Stimulated activated CD4-positive, alpha-beta T cell treated with anti-CD3 and anti-CD28 coated beads, Interleukin-15, amount 100 ng/mL, for 1 hour (primary cell): ENCODE measurements at places on chromosomes 12 and 14.

DNA sequence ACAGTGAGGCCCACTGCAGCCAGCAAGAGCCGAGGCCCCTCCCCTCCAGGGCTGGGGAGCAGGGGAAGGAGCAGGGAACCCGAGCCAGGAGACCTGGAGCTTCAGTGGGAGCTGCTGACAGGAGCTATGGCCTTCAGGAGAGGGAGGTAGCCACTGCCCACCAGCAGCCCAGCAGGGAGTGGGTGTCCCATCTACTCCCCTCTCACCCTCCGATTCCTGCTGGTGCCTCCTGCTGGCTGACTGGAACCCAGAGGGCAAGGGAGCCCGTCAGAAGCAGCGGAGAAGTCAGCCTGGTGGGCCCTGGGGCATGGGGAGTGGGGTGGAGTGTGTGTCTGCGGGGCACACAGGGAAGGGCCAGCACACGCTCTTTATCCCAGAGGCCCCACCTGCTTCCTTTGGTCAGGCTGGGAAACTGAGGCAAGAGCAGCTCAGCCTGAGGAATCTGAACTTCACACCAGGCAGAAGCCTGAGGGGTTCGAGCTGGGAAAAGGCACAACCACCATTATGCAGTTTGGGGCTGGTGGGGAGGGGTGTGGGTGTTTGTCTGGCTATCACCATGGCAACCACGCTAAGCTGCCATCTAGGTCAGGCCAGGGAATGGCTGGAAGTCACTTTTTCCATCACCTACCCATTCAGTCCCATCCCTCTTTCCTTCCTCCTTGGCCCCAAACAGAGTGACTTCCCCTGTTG lies 36.8 kb upstream of the PLEKHG6 start:
- DNase-seq, result no peak

- DNase-seq, result no peak
Observed at GRCh38 chr14:88746052-88746451, 46.7 kb downstream of the EML5 start.

DNA sequence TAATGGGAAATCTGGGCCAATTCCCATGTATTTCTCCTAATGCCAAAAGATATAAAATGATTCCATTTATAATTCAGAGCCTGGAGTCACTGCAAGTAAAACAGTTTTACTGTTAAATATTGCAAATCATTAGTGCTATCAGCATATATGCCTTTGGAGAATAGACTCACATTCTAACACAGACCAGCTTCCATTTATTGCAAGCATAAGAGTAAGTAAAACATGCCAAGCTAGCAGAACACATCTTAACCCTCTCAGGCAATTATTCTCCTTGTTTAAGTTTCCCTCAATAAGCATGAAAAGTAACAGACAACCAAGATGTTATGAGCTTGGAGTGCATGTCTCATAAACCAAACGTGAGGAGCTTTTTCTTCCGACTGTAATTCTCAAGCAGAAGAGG lies 173.9 kb upstream of the GRIP1 start:
- no peak for DNase-seq

DNA sequence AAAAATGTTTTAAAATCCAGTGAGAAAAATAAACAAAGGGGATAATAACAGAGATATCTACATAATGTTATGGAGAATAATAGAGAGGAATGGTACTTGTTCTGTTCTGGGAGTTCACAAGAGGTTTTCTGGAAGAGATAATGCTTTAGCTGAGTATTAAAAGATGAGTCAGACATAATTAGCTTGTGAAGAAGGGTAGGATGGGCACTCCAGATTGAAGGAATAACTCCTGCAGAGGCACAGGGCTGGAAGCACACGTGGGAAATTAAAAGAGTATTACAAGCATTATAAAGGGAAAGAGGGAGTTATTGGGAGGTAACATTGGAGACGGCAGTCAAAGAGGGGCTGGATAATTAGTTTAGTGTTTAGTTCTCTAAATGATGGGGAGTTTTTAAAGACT lies 124.9 kb upstream of the BTG1 start:
- DNase-seq, result no peak

DNA sequence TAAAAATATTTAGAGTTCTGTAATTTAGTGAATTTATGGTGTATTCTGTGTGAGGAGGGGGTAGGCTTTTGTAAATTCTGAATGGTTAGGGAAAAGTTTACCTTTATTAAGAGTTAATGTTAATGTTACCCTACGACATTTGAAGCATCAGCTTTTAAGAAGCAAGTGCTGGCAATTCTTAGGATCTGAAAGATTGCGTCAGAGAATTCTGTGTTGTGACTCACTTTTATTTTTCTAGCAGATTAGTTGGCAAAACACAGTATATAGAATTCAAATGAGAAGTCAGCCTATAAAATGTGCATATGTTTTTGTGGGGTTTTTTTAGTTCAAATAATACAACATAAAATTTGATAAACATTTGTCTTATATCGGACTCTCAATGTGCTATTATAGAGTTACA lies 97.6 kb downstream of the RAD52 start:
- no peak for DNase-seq

DNA sequence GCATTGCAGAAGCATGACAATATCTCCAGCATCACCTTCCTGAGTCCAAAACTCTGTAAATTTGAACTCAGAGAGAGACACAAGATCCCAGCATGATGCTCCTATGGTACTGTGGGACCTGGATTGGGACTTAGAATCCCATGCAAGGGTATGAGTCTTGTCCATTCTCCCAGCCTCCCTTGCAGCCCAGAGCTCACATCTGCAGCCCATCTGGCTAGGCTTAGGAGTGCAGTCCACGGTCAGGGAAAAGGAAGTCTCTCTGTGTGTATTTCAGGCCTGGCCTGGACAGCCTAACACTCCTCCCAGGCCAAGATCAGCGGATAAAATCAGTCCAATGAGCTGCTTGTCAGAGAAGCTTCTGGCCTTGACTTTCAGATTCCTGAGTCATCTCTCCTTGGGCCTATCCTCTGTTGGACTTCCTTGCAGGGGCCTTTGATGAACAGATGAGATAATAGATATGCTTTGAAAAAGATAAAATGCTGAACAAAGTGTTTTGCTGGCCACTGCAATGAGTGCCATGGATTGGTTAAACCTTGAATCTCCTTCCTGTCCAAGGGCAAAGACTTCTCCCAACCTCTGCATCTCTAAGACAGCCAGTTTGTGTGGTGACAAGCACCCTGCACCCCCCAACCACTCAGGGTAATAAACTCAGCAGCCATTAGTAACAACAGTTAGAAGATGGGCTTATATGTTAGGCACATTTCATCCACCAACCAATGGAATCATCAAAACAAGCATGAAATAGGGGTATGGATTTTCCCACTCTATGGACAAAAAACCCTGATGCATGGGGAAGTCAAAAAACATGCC lies 412.8 kb upstream of the TBX3 start:
- DNase-seq, result no peak

- DNase-seq, result no peak
Observed at GRCh38 chr12:75137896-75138295, 71.7 kb downstream of the KCNC2 start.

- no peak for DNase-seq
Observed at GRCh38 chr12:25817166-25817565, 141.3 kb upstream of the RASSF8 start.

GRCh38 chr14:90839889-90840266 lies 23.6 kb upstream of the TTC7B start:
- DNase-seq, result no peak

- no peak for DNase-seq
Observed at GRCh38 chr12:123799227-123799626, 37.1 kb downstream of the DNAH10 start.

- no peak for DNase-seq
Observed at GRCh38 chr12:112848972-112849371, 57.4 kb downstream of the RPH3A start.

DNA sequence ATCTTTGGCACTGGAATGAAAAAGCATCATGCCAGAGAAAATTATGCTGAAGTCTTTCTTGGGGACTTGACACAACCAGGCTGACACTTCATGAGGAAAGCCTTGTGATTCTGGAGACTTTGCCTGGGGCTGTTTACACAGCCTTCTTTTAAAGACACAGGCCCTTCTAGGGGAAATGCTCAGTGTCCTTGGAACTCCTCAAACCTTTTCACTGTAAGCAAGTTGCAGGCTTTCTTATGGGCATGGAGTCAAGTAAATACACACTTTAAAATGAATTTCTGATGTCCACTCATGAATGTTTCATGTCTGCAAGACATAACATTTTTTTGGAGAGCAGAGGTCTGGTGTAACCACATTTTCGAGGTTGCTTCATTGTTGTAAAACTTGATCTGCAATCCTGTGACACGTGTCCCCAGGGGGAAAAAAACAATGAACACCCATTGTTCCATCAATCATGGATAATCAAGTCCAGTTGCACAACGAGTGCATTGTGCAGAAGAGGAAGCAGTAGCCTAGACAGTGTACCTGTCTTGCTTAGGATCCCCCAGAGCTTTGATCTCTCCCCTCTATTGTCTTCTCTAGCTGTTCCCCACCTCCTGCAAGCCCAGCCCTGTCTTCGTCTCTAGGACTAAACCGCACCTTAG lies 155.1 kb upstream of the PRICKLE1 start:
- no peak for DNase-seq

DNA sequence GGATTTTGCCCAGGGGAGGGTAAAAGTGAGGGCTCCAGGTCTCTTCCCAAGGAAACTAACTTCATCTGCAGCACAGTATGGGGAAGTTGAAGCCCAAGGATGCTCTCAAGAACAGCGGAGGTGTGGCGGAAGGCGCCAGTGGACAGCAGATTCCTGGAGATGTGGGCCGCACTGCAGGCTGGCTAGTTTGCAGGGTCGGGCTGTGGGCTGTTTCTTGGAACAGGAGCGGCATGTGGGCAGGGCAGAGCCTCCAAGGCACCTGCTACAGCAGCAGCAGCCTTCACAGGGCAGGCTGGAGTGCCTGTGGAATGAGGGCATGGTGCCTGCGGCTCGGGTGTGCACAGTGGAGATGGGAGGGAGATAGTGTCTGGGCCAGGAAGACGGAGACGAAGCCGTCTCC lies 100.0 kb upstream of the SFSWAP start:
- no peak for DNase-seq

- no peak for DNase-seq
Observed at GRCh38 chr14:89033756-89034155, 209.3 kb downstream of the TTC8 start.

DNA sequence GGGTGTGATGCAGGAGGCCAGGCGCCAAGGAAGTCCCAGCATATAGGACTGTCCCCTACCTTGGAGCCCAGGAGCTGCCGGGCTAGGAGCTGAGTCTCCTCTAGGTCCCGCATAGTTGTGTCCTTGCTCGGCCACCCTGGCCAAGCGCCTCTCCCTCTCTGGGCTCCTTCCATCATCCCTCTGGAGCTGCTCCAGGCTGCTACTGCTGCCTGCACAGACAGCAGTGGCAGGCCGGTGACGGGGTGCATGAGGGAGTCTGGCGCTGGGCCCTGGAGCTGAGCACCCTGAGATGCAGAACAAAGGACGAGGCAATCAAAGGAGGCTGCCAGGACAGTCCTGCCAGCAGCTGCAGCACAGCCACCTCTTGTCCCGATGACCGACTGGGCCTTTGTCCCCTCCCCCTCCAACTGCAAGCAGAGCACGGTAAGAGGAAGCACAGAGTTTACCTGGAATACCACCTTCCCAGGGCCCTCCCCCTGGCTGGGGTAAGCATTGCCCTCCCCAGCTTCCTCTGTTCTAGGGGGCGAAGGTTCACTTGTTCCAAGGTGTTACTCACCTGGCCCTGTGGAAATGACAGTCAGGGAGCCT lies 10.4 kb downstream of the DTX1 start:
- no peak for DNase-seq

DNA sequence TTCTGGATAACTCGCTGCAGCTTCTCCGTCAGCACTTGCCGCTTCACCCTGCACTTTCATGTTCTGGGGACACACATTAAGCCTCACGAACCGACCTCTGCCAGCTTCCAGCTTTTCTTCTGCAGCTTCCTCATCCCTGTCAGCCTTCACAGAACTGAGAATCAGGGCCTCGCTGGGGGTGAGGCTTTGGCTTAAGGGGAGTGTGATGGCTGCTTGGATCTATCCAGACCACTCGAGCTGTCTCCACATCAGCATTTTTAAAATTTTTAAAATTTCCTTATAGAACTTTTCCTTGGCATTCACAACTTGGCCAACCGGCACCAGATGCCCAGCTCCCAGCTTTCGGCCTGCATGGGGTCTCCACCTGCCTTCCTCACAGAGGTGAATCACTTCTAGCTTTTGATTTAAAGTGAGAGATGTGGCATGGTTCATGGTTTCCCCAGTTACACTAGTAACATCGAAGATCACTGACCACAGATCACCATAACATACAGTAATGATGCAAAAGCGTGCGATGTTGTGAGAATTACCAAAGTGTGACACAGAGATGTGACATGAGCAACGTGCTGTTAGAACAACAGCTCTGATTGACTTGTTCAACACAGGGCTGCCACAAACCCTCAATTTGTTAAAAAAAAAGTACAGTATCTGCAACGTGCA lies 139.1 kb upstream of the C14orf180 start:
- no peak for DNase-seq

- DNase-seq, result no peak
Observed at GRCh38 chr14:101133068-101133467, 229.5 kb upstream of the RTL1 start.

DNA sequence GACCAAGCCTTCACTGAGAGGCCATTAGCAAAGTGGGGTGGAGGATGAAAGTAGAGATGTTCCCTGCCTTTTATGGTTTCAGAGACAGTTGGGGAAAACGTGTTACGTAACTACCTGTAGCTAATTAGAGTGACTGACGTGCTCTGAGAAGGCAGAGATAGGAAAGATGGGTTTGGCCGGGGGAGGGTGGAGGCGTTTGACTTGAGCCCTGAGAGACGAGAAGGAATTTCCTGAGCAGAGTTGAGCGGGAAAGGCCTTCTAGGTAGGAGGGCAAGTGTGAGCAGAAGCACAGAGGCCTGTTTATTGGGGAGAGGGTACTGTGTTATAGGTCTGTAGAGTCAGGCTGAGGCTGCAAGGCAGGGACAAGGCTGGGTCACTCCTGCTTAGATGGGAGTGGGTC lies 8.6 kb downstream of the TUNAR start:
- DNase-seq, result no peak

GRCh38 chr14:101112351-101113107 lies 209.0 kb upstream of the RTL1 start:
- no peak for DNase-seq

DNA sequence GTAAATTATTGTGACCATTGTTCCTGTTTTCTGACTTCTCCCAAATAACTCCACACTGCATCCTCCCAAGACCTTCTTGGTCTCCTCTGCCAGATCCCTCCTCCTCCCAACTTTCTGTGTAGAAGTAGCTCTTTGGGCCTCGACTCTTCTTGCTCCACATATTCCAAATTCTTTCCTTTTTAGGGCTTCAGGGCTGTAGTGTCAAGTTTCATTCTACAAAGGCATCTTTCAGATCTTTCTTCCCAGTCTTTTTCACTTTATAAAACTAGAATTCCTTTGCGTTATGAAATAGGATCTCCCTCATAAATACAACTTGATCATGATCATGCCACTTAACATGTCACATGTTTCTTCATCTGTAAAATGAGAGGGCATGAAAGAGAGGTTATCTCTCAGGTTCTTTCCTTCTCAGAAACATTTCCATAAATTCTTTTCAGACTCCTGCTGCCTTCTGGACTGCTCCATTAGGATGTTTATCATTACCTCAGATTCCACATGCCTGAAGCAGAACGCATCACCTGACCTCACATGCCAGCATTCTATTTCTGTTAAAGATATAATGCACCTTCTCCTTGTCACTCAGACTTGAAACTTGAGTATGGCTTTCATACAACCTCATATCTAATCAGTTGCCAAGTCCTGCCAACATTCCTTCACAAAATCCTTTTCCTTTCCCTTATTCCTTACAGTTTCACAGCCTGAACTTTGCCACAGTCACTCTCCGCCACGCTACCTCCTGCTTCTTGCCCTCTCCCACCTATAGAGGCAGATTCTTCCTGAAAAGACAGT lies 8.5 kb downstream of the SLC38A1 start:
- DNase-seq, result no peak
